ENCODE measurements at places on chromosomes 11 and 22.

DNA sequence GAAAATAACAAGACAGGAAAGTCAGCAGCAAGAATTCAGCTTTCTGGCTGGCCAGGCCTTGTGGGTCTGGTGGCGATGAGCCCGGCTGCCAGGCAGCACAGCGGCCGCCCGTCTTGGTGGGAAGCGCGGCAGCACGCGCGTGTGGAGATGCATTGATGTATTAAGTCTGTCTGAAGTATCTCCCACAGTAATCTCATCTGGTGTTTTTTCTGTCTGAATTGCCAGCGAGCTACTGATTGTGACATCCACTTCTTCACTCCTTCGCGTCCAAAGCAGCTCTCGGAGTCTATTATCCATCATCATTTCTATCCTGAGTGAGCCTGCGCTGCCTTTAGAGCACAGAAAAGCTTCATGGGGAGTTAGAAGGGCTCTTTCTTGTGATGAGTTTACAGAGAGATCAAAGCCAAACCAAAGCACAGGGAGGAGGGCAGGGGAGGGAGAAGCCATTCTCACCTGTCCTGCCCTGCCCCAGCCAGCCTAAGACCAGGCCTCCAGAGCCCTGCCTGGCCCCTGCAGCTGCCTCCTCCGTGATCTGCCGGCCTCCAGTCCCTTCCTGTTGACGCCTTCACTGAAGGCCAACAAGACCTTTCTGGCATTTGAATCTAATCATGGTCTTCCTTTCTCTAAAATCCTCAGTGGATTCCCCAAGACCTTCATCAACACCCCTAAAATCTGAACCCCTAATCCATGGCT is 1419.0 kb downstream of the TBC1D22A start:
- DNase-seq = no peak

DNA sequence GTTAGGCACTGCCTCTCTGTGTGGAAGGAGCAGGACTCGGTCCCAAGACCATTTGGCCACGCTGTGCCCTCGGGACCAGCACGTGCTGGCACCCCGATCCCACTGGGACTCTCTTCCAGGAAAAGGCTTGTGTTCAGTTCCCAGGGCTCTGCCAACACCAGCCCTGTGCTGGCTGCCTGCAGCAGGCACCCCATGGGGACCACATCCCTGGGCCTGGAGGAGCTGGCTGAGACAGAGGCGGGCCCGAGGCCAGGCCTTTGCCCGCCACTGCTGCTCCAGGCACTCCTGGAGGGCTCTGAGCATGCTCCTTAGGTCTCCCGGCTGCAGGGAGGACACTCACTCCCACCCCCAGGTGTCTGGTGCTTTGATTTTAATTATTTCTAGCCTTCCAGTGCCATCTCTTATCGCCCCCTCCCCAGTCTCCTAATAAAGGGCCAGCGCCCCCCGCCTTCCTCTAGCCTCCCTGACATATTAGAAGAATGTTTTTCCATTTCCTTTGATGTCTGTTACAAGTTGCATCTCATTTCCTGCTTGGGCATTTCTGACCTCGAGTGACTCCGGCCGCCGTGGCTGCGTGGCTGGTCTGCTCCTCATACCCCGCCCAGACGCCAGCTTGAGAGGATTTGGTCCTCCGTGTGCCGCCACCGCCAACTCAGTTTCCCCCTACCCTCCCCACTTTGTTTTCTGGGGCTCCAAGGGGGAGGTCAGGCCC is 14.4 kb downstream of the CDKN1C start:
- DNase-seq = no peak

DNA sequence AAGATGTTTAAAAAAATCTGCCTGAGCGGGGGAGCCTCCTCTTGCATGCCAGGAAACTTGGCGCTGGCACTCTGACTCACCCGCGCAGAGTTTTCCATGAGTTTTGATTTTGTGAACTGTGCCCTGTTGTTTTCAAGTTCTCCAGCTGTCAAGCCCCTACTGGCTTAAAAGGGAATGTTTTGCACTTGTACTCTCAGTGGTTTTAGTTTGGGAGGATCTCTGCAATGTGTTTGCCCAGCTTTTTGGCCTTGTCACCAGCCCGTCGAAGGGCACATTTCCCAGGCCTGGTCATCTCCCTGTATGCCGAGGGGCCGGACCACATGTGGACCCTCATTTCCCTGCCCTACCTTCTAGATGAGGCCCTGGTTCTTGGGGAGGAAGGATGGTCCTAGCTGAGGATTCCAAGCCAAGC is 12.2 kb downstream of the MRGPRF start:
- DNase-seq = no peak

DNA sequence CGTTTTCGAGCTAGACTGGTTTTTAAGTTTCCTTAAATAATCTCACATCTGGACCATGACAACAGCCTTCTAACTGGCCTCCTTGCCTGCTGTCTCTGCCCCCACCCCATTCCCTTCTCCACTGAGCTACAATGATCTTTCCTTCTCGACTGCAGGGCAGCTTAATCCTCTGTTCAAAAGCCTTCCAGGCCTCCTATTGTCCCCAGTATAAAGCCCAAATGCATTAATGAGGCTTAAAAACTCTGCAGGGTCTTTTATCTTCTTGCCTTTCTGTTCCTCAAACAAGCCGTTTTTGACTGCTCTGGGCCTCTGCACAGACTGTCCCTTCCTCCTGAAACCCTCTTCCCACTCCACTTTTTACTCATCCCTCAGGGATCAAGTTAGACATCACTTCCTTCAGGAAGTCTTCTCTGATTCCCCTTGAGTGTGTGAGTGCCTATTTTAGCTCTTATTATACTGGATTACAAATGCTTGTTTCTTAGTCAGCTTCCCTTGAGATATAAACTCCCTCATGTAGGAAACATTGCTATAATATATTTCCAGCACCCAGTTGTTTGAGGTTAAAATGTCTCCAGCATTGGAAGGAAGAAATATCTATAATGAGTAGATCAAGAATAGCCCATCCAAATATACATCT is 23.6 kb upstream of the PAMR1 start:
- DNase-seq = no peak

GRCh38 chr22:43151251-43152002 is at the start of gene TSPO:
Gene TSPO, plus strand, starts transcription at chr22:43151559. Its CDS starts 7,680 bp downstream, at chr22:43159239.
- DNase-seq = peak; percentile 54

Data from CD4-positive, alpha-beta T cell treated with Interleukin-15 for 4 hours (primary cell).